ENCODE measurements at places on chromosomes 1 and 21. TPM values are rescaled to one million over a fixed set of nuclear protein-coding genes. Genes with fewer than 3 reads are reported as not detected.

RAB13 gene
- 154 TPM for polyA plus RNA-seq

TDRD10 gene
- 2.0 TPM for polyA plus RNA-seq

DNA sequence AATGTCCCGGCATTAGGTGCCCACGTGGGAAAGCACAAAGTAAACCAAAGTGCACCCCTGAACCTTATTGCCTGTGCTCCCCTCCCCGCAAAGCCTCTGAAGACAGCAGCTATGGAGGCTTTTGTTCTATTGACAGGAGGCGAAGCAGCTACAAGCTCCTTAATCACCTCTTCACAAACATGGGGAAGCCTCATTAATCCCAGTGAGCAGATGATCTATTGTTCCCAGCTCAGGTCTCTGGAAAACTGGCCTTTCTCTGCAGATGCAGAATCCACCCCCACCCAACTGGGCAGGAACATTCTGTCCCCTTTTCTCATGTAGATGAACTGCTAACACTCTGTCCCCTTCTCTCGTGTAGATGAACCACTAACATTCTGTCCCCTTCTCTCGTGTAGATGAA is 190.5 kb upstream of the CSF3R start:
- DNase-seq: no peak

DNA sequence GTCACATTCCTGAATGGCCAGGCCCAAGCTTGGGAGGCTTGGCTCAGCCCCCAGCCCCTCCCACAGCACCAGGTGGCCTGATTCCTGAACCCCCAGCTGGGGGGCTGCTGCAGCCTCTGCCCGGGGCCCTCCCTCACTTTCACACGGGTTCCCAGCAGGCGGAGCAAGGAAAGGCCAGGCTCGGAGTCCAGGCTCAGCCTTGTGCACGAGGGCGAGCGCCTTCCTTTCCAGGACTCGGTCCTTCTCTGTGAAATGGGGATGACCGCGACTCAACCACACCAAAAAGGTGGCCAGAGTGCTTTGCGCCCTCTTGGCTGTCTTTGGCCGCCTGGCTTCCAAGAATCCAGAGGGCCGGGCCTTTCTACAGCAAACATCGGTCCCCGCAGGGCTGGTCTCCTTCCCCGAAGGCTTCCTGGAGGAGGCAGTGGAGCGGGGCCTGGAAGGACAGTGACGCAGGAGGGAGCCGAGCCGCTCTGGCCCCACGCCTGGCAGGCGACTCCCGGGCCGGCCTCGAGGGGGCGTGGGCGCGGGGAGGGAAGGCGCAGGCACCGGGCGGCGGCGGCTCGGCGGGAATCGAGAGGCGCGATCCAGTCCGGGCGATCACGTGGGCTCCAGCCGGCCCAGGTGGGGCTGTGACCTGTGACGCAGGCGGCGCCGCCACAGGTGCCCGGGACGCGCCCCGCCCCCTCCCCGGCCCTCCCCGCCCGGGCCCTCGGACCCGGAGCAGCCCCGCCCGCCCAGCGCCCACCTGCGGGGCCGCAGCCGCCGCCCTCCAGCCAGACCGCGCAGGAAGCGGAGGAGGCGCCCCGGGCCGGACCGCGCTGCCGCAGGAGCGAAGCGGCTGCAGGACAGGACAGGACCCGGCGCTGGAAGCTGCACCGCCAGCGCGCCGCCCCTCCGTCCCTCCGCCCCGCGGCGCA is at the start of gene ARHGEF16:
TSS of gene ARHGEF16 (plus strand) at position 775 of the 920 bp plus-strand sequence. CDS start 8,420 bp downstream, outside the sequence.
- DNase-seq: no peak

GRCh38 chr1:27100335-27101053 is 54.4 kb downstream of the SLC9A1 start:
- no peak for DNase-seq

GRCh38 chr1:175540896-175541645 is 202.3 kb downstream of the TNR start:
- DNase-seq: no peak

GRCh38 chr1:8213676-8214075 is 104.2 kb upstream of the SLC45A1 start:
- no peak for DNase-seq

GRCh38 chr1:221089273-221089672 is 210.0 kb downstream of the HLX start:
- no peak for DNase-seq

DNA sequence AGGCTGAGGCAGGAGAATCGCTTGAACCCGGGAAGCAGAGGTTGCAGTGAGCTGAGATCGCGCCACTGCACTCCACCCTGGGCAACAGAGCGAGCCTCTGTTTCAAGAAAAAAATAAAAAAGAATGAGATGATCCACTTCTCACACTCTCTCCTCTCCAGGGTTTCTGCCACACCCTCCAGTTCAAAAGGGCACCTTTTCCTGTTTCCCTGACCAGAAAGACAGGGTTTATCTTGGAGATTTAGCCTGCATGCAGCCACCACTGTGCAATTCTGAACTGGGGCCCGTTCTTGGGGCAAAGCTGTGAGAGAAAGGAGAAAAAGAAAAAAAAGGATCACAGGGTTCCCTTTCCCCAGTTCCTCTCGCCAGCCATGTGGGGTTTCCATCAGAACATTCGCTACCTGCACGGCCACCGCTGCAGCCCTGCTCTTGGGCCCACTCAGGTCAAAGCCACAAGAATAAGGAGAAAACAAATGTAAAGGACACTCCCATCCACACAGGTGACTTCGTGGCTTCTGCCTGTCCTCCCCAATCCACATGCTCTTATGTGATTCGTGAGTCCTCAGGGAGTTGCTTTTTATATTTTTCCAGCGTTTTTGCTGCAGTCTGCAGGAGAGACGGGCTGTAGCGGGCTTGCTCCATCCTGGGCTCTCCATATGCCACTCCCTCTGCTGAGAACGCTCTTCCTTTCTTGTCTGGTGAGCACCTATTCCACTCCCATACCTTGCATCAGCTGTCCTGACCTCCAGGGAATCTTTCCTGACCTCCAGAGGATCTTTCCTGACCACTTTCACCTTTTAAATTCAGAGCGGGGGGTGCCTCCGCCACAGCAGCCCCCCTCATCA is 26.4 kb downstream of the GNG4 start:
- DNase-seq: no peak

DNA sequence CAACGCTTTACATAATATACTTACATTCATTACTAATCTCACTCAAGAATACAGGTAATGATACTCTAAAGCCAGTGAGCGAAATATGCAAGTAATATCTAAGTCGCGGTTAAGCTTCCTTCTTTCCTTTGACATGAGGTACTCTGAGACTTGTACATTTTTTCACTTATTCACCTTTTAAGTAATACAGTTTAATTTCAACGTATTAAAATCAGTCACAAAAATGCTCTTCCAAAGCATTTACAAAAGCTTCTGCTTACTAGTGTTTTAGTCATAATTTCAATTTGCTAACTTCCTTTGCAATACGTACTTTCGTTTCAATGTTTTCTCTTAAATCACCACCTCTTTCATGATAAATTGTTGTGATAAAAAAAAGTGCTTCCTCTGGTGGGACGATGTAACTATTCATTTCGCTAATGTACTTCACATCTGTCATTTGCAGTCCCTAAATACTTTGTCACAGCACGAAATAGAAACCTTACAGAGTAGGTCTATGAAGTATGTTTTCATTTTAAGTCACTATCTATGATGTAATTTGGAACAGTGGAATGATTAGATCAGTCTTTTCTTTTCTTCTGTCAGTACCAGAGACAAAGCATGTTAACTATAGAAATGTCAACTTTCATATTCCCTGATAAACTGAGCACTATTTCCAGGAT is 34.0 kb upstream of the ADGRL4 start:
- no peak for DNase-seq

GRCh38 chr1:115949156-115949555 is 27.2 kb upstream of the SLC22A15 start:
- DNase-seq: no peak

- no peak for DNase-seq
Measured at GRCh38 chr1:241658081-241658793, 6.2 kb downstream of the WDR64 start.

All from left renal cortex interstitium (tissue), 4 donors.